ENCODE measurements at places on chromosomes 16 and 17. TPM values are rescaled to one million over a fixed set of nuclear protein-coding genes. Genes with fewer than 3 reads are reported as not detected.

- DNase-seq, result peak; percentile 17
Measured at GRCh38 chr17:20896153-20896649, 146.6 kb downstream of the USP22 start.

DNA sequence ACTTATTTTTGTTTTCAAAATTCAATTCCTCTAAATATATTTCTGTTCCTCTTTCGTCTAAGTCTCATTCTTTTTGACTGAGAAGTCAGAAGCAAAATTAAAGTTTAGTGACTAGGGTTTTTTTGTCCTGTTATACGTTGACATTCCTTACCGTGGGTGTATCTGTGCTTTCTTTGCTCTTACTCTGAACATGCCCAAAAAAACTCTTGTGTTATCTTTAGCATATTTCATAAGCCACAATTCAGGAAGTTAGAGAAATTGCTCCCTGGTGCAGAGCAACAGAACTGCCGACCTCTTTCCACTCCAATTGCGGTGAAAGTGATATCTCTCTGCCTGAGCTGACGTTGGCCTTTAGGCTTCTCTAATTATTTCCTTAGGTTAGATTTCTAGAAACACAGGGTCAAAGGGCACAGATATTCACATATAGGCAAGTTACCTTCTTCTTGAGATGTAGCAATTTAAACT is 65.7 kb downstream of the CENPV start:
- no peak for DNase-seq

GRCh38 chr17:7329997-7330637 is 982 bp upstream of the NEURL4 start:
- DNase-seq, result peak; percentile 75

- DNase-seq, result peak; percentile 92
Measured at GRCh38 chr17:7851438-7852261, 3.2 kb upstream of the TMEM88 start.

GRCh38 chr17:9225305-9226101 is 204.2 kb downstream of the NTN1 start:
- DNase-seq, result no peak

SLC16A6 gene
- 10.2 TPM for total RNA-seq

TBX21 gene
- 3.6 TPM for total RNA-seq

KIF18B gene
- 0.49 TPM for total RNA-seq

Measured in activated B cell treated with CpG ODN at 0.5 μM for 24 hours (primary cell).